ENCODE measurements at places on chromosomes 6 and 20. TPM values are rescaled to one million over a fixed set of nuclear protein-coding genes. Genes with fewer than 3 reads are reported as not detected.

OPRM1 gene
- total RNA-seq: not detected

BIRC7 gene
- total RNA-seq: 1.2 TPM

CD24 gene
- 201 TPM for total RNA-seq

MYB gene
- 37.0 TPM for total RNA-seq

SLC17A2 gene
- total RNA-seq: not detected

ZMYND8 gene
- total RNA-seq: 41.4 TPM

CNKSR3 gene
- 2.1 TPM for total RNA-seq

POM121L2 gene
- not detected for total RNA-seq

C20orf173 gene
- total RNA-seq: not detected

XRN2 gene
- total RNA-seq: 95.7 TPM

TMC2 gene
- 0.96 TPM for total RNA-seq

ZC2HC1B gene
- total RNA-seq: not detected

FGD2 gene
- total RNA-seq: 51.4 TPM

ZBTB24 gene
- total RNA-seq: 13.8 TPM

BMP5 gene
- total RNA-seq: 5.1 TPM

HRH3 gene
- total RNA-seq: not detected

SLC4A11 gene
- total RNA-seq: 0.48 TPM

BNIP5 gene
- not detected for total RNA-seq

RBM24 gene
- total RNA-seq: 1.3 TPM

FAM209B gene
- total RNA-seq: not detected

CCN6 gene
- total RNA-seq: not detected

PI16 gene
- total RNA-seq: 5.2 TPM

SPATS1 gene
- total RNA-seq: not detected

MUC22 gene
- not detected for total RNA-seq

FAM217A gene
- total RNA-seq: not detected
